Activated CD4-positive, alpha-beta memory T cell treated with anti-CD3 and anti-CD28 coated beads for 36 hours (primary cell): ENCODE measurements at places on chromosomes 6 and 20. TPM values are rescaled to one million over a fixed set of nuclear protein-coding genes. Genes with fewer than 3 reads are reported as not detected.

DNA sequence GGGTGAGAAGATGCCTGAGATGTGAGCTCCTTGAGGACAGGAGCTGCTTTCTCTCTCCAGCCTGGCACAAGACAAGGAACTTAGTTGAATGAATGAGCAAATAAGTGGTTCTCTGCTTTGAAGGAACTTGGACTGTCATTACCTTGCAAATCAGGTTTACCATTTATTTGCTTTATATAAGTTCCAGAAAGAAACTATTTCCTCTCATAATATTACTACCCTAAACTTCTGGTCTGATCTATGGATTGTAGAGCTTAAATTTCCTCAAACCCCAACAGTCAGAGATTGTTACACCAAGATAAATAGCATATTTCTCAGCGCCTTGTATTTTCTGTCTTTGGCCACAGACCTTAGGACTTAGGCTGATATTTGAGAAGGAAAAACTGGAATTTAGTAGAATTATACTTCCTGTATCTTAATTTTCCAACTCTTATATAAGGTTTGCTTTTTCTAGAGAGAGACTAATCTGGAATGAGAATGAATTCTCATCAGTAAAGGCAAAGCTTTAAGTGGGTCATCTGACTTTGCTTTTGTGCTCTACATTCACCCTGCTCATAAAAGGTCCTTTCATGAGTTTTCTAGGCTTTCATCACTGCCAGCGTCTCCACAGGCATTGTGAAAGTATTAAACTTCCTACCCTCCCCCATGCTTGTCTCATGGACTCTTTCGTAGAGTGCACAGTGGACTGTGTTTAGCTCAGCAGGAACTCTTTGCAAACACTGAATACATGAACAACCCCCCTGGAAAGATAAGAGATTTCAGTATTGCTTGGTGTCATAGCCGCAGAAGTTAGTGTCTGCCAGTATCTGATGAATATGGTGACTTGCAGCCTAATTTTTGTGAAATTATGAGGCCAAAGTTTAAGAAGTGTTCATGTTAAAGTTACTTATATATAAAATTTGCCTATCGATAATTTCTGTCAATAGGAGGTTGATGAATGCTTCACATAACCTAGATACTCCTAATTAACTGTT lies 74.0 kb downstream of the PTPRA start:
- DNase-seq: no peak
- H3K27me3 ChIP-seq: no peaks in the 10 kb centered on the region
- no peak overlapping the region for H3K4me3 ChIP-seq
- no peak overlapping the region for H3K27ac ChIP-seq
- peaks cover 15% of the 10 kb centered on the region for H3K4me1 ChIP-seq

Gene TAGAP
- total RNA-seq: 40.1 TPM

DNA sequence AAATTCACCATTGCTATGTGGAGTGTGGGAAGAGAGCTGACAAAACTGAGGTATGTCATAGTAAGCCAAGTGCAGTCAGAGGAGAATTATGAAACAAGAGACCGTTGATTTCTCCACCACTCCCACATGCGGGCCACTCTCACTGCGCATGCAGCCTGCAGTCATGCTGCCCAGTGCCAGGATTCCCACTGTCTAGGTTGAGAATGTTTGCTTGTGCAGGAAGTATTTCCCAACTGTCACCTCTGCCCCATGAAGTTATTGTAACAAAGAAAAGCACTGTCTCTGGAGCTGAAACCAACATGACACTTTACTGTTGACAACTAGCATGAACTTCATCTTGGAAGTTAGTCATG lies 18.7 kb upstream of the SFT2D1 start:
- peaks cover 11% of the 10 kb centered on the region for H3K36me3 ChIP-seq
- H3K4me3 ChIP-seq: no peak overlapping the region
- H3K27ac ChIP-seq: no peak overlapping the region
- H3K4me1 ChIP-seq: no peaks in the 10 kb centered on the region

GRCh38 chr20:57117296-57117695 lies 149.1 kb downstream of the BMP7 start:
- H3K4me1 ChIP-seq: no peaks in the 10 kb centered on the region
- no peak overlapping the region for H3K27ac ChIP-seq
- no peaks in the 10 kb centered on the region for H3K36me3 ChIP-seq
- H3K27me3 ChIP-seq: no peaks in the 10 kb centered on the region

- H3K4me1 ChIP-seq: no peaks in the 10 kb centered on the region
- no peak overlapping the region for H3K4me3 ChIP-seq
- no peak for DNase-seq
- no peak overlapping the region for H3K27ac ChIP-seq
- H3K27me3 ChIP-seq: no peaks in the 10 kb centered on the region
Measured at GRCh38 chr20:12947691-12948090, 61.1 kb upstream of the SPTLC3 start.
